CD8-positive, alpha-beta memory T cell (primary cell): ENCODE measurements at places on chromosomes 6 and 20. TPM values are rescaled to one million over a fixed set of nuclear protein-coding genes. Genes with fewer than 3 reads are reported as not detected.

Gene LGSN
- polyA plus RNA-seq, result 0.12 TPM

Gene EZR
- polyA plus RNA-seq, result 325 TPM

Gene EEF1A2
- polyA plus RNA-seq, result 0.17 TPM

Gene MEP1A
- not detected for polyA plus RNA-seq

Gene AFDN
- polyA plus RNA-seq, result 3.5 TPM

Gene BPI
- not detected for polyA plus RNA-seq
